ENCODE measurements at places on chromosomes 11 and 22.
A peak's percentile ranks its signal among the peaks of the same experiment; 100 is the strongest.

DNA sequence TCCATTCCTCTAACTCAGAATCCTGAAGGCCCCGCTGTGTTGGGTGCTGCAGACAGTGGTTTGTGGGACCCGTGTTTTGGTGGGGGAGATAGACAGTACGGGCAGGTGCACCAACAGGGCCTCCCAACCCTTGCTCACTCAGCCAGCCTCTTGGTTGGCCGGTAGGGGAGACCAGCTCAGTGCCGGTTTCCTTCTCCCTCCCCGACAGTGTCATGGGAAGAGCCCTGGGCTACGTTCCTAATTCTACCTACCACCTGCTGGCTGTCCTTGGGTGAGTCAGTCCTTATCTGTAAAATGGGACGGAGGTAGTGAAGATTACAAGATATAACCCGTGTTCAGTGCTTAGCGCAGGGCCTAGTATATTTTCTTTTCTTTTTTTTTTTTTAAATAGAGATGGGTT is 5.9 kb downstream of the TMEM134 start:
- no peak for DNase-seq

DNA sequence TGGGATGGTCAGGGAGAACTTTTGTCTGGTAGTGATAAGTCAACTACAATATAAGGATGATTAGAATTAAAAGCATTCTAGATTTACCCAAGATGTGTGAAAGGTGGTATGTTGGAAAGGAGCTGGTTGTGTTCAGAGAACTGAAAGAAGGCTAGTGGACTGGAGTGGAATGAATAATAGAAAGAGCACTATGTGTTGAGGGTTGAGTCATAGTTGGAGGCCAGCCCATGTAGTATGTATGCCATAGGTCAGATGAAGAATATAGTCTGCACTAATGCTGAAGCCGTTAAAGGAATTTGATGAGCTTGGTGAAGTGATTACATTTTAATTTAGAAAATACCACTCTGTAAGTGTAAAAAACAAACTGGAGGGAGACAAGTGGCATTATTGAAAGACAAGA is 514.1 kb downstream of the CNTN5 start:
- DNase-seq, result no peak

- DNase-seq, result no peak
Observed at GRCh38 chr11:110294509-110294908, 1.9 kb downstream of the RDX start.

- peak; percentile 53 for DNase-seq
Observed at GRCh38 chr11:106466521-106467080, 389.1 kb downstream of the AASDHPPT start.

DNA sequence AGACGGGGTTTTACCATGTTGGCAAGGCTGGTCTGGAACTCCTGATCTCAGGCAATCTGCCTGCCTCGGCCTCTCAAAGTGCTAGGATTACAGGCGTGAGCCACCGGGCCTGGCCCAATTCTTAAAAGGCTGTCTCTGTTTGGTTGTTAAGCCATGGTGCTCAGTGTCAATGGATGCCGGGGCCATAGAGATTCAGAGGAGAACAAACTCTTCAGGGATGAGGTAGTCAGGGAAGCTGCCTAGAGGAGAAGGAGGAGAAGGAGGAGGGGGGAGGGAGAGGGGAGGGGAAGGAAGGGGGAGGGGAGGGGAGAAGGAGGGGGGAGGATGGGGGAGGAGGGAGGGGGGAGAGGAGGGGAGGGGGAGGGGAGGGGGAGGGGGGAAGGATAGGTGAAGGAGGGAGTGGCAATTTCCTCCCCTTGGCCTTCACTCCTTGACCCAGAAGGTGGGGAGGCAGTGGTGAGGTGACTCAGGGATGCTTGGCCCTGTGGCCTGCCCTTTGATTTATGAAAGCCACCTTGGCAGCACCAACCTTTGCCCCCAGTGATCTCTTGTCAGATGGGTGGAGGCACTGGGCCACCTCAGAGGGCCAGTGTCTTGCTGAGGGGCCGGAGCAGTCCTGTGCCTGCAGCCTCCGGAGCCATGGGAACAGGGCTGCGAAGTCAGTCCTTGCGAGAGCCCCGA is at the start of gene C11orf86:
C11orf86 (plus strand) TSS at position 581 of the 681 bp plus-strand sequence; CDS start at position 640, 59 bp downstream.
- no peak for DNase-seq

DNA sequence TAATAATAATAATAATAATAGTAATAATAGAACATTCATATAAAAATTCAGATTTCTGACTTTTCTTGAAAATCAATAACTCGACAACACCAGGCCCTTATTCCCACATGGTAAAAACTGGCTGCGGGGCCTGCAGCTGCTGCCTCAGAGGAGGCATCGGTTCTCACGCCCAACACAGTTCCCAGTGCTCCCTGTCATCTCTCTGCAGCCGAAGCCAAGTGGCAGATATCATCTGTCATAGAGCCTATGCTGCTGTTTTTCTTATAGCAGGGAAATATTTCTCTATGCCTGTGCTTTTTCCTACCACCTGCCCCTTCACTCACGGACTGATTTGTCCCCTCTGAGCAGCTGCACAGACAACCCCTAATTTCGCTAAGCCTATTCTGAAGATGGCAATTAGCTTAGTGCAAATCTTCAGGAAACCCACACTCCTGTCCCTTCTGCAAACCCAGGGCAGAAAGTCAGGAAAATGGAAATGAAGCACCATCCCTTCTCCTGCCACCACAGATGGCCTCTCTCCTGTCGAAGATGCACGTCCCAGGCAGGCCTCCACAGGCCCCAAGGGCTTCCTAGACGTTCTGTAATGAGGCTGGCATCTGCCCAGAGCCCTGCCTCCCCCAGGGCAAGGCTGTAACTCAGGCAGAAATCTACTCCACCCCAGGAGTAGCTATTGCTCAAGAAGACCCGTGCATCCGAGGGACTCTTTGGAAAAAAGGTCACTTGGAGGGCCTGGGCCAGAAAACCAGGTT is 66.7 kb downstream of the SYN3 start:
- DNase-seq, result peak; percentile 35

- peak; percentile 29 for DNase-seq
Observed at GRCh38 chr11:109421981-109422869, at the start of gene C11orf87. Gene C11orf87 (plus strand): TSS chr11:109422190. CDS start chr11:109423634, 1,444 bp downstream.

- DNase-seq, result no peak
Observed at GRCh38 chr11:7422544-7423331, 62.6 kb upstream of the OLFML1 start.

Data from AG08395 (cell line).